ENCODE measurements at places on chromosomes 7 and 10.

GRCh38 chr10:22736134-22736533 is 21.8 kb upstream of the PIP4K2A start:
- DNase-seq: no peak

- no peak for DNase-seq
Measured at GRCh38 chr10:70571636-70572439, 30.7 kb downstream of the PRF1 start.

GRCh38 chr10:83908506-83908905 is 230.8 kb upstream of the GHITM start:
- no peak for DNase-seq

- DNase-seq: no peak
Measured at GRCh38 chr7:41777894-41778596, 75.2 kb upstream of the INHBA start.

DNA sequence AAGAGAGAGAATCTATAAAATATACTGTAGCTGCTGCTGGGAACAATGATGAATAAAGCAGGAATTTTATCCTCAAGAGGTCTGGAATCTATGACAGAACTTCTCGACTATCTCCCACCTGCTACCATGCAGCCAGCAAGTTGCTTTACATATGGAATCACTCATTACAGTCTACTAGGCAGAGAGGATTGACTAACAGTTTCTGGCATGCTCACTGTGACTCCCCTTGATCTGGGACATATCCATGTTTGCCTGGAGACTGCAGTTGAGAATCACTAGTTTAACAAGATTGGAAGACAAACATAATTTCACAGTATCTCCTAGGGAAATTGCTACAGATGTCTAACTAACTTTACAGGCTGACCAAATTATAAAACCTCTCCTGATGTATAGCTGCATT is 13.3 kb downstream of the GPR37 start:
- no peak for DNase-seq

- no peak for DNase-seq
Measured at GRCh38 chr10:130185591-130185990, 49.4 kb downstream of the GLRX3 start.

DNA sequence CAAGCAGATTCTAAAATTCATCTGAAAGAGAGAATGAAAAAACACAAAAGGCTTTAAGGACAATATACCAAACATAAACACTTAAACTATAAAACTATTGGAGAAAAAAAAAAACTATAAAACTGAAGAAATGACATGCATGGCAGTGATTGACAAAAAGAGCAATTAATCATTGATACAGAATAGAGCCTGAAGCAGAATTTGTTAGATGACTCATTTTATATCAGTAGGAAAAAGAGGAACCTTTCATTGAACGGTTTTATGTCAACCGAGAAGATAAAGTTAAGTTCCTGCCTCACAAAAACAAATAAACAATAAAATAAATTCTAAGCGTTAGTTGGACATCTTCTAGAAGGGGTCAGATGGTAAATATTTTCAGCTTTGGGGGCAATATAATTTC is 23.3 kb downstream of the NPY start:
- DNase-seq: no peak

GRCh38 chr7:136274636-136275345 is 297.6 kb upstream of the MTPN start:
- no peak for DNase-seq

DNA sequence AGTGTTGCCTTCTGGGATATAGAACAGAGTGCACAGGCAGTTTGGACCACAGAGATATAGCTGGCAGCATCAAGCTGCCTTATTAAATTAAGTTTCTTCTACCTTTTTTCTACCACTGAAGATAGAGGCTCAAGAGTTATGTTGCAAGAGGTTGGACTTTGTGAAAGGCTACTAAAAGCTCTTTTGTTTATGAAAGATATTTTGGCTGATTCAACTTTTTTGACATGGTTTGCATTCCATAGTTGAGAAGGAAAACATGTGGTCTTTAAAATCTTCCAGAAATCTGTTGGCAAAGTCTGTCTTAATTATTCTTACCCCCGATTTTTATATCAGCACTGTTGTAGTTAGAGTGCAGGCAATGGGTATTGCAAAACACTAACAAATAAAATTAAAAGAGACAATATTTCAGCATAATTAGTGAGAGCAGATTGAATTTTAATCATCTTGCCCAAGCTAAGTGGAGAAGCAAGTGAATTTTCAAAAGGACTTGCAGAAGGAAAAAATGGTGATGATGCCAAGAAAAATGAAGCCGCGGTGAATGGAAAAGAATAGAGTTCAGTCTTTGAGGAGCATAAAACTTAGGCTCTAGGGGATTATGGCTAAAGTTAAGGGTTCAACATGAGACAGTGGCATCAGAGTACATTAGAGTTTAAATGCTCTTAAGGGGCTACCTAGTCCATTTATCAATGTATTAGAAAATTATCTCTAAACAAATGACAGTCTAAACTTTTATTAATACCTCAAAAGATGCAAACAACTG is 450.9 kb upstream of the CNTNAP2 start:
- no peak for DNase-seq

GRCh38 chr10:10589540-10590303 is 427.9 kb upstream of the CELF2 start:
- no peak for DNase-seq
